ENCODE measurements at places on chromosomes 1 and 21. TPM values are rescaled to one million over a fixed set of nuclear protein-coding genes. Genes with fewer than 3 reads are reported as not detected.
A peak's percentile ranks its signal among the peaks of the same experiment; 100 is the strongest.

DNA sequence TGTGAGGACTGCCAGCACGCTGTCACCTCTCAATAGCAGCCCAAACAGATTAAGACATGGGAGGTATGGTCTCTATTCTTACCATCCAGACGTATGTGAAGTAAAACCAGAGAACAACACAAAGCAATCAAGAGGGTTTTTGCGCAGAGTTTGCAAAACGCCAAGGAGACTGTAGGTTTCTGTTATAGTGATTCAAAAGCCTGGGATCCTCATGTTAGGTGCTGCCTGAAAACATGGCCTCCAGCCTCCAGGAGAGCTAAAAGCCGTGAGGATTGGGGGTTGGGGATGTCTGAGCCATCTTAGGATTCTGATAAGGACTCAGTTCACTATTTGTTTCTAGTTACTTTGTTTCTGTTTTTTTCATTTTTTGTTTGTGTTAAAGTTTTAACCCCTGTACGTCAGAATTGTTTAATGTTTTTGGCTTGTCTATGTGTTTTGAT is 4.2 kb upstream of the CCT8 start:
- no peaks in the 10 kb centered on the region for H3K27me3 ChIP-seq
- DNase-seq, result no peak
- no peak overlapping the region for H3K27ac ChIP-seq
- H3K4me1 ChIP-seq, result no peaks in the 10 kb centered on the region

DNA sequence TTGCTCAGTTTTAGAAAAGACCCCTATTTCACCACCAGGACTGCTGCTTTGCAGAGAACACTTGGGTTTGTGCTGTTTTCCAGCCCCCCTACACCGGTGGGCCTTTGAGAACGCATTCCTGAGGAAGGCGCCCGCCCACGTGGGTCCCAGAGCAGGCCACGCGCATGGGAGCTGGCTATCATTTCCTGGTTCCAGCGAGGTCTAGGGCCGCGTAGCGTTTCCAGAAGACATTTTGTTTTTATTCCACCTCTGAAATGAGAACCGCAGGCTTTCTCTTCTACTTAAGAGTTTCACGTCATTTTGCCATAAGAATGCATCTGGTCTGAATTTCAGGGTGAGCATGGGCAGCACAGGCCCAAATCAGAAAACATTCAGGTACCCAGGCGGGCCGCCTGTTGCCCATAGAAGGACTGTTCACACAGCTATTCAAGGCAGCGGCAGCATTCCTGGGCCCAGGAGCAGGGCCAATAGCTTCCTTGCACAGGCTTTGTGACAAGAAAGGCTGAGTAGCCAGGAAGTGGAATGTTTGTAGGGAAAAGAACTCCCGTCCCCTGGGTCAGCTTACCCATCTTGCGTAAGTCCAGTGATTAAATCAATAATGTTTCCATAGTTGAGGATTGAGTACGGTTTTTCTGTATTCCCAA is 1.4 kb upstream of the KLHL21 start:
- peaks cover 23% of the 10 kb centered on the region for H3K27me3 ChIP-seq
- peak overlapping the region; percentile 31 for H3K27ac ChIP-seq
- H3K36me3 ChIP-seq, result no peaks in the 10 kb centered on the region

The CRNN gene
- not detected for total RNA-seq

The CRABP2 gene
- total RNA-seq, result 156 TPM

The AHDC1 gene
- total RNA-seq, result 26.5 TPM

DNA sequence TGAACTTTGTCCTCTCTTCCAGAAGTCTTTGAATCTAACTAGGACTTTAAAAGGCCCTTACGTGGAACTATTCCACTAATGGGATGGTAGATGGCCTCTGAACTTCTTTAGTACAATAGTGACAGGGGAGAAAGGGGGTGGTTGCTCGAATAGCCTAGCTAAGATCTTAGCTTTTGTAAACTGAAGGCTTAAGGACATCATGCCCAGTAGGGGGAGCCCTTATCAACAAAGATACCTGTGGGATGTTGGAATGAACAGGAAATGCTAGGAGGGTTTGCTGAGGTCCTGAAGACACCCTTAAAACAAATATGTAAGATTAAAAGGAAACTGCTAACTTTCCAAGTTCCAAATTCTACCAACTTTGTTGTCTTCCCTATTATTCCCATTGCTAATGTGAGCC is 33.2 kb downstream of the NHLH2 start:
- H3K27me3 ChIP-seq, result no peaks in the 10 kb centered on the region
- no peaks in the 10 kb centered on the region for H3K4me1 ChIP-seq

DNA sequence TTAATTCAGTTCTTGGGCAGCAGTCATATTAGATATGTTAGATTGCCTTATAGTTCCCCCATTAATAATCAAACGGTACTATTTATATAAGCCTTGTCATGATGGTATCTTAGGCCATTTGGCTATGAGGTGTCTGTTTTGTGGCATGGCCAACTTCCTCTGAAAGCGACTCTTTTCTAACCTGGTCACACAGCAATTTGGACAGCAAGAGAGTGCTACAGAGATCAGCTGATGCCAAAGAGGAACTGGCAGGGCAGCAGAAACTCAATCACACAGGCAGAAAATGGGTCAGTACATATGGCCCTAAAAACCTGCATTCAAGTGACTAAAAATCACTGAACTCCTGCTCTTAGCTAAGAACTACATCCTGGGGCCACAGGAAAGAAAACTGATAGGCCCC is 13.4 kb upstream of the MUTYH start:
- H3K4me3 ChIP-seq, result no peak overlapping the region
- H3K27me3 ChIP-seq, result no peaks in the 10 kb centered on the region
- DNase-seq, result no peak
- H3K36me3 ChIP-seq, result no peaks in the 10 kb centered on the region

DNA sequence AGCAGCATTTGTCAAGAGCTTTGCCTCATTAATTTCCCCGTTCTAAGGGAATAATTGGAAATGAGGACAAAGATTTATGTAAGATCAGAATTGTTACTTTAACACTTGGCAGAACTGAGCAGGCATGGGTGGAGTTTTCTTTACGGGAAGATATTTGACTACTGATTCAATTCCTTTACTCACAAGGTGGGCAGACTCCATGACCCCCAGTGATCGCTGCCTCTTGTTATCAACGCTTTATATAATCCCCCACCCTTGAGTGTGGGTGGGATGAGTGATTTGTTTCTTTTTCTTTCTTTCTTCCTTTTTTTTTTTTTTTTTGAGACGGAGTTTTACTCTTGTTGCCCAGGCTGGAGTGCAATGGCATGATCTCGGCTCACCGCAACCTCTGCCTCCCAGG is 65.3 kb upstream of the TENT5B start:
- no peak for DNase-seq
- H3K27me3 ChIP-seq, result no peaks in the 10 kb centered on the region
- H3K27ac ChIP-seq, result no peak overlapping the region

The KLHL17 gene
- 10.7 TPM for total RNA-seq

The KCNJ15 gene
- total RNA-seq, result not detected

The MNDA gene
- not detected for total RNA-seq

DNA sequence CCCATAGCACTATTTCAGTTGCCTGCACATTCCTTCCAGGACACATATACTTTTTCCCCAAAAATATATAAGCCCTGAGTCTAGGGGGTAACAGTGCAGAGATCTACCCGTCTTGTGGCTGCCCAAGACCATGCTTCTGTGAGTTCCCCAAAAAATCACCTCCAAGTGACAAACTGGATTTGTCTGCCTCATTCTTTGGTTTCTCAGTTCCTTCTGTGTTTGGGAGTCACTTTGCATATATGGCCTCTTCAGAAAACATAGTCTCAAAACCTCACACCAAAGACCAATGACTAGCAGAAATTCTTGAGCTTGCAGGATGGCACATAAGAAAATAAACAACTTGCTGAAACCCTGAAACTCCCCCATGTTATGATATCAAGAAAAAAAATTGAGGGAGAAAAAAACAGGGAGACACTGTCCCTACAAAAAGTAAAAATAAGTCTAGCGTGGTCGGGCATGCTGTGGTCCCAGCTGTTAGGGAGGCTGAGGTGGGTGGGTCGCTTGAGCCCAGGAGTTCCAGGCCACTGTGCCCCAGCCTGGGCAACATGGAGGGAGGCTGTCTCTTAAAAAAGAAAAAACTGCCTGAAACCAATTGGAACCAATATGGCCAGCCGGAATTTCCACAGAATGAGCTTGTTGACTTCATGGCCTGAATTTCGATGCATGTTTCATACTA is 8.0 kb downstream of the JMJD4 start:
- H3K4me1 ChIP-seq, result peaks cover 6% of the 10 kb centered on the region
- H3K36me3 ChIP-seq, result no peaks in the 10 kb centered on the region
- no peak overlapping the region for H3K4me3 ChIP-seq
- DNase-seq, result no peak
- no peak overlapping the region for H3K27ac ChIP-seq
- peaks cover 5% of the 10 kb centered on the region for H3K27me3 ChIP-seq

The S100A10 gene
- total RNA-seq, result 1.1 TPM

DNA sequence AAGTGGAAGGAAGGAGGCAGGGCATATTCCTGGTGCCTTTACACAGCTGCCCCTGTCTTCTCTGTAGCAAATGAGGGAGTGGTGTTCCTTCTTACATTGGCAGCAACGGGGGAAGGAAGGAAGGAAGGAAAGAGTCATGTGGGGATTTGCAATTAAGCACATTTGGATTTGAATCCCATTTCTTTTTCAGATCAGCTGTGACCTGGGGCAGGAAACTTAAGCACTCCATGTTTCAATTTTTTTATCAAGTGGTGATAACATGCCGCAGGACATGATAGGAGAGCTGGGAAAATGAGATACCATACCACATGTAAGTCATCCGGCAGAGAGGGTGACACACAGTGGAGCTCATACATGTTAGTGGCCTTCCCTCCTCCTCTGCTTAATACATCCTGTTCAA is 186.8 kb downstream of the APP start:
- peaks cover 6% of the 10 kb centered on the region for H3K36me3 ChIP-seq
- no peak overlapping the region for H3K4me3 ChIP-seq
- DNase-seq, result no peak
- H3K4me1 ChIP-seq, result peaks cover 23% of the 10 kb centered on the region
- peak overlapping the region; percentile 40 for H3K27ac ChIP-seq
- no peaks in the 10 kb centered on the region for H3K27me3 ChIP-seq

DNA sequence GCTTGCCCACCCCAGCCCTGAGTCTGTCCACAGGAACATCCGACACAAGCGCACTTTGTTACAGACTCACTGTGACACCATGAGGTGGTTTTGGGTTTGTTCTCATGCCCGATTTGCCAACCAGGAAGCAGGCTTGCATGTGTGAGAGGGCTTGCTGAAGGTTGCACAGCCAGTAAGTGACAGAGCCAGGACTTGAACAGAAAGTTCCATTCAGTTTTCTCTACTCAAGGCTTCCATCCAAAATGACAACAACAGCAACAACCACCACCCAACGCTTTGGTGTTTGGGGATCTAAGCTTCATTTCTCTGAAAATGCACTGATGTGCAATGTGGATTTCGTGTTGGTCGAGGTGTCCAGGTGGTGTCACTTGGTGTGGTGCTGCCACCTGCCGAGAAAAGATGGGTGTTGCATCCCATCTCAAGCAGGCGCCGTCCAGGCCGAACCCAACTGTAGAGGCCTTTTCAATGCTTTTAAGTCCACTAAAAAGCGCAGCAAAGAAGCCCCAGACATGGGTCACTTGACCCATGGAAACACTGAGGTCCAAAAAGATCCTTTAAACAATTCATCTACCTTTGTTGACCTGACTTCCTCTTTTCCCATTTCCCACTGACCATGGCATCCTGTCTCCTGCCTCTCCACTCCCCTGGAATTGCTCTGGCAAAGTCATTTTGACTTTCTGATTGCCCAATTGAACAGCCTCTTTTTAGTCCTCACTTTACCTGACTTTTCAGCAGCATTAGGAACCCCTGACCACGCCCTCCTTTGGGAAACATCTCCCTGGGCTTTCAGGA is 12.2 kb downstream of the CITED4 start:
- no peaks in the 10 kb centered on the region for H3K4me1 ChIP-seq
- no peaks in the 10 kb centered on the region for H3K27me3 ChIP-seq
- no peak overlapping the region for H3K27ac ChIP-seq

GRCh38 chr1:214542275-214543199 is 8.9 kb downstream of the PTPN14 start:
- no peaks in the 10 kb centered on the region for H3K36me3 ChIP-seq
- no peak overlapping the region for H3K4me3 ChIP-seq
- no peaks in the 10 kb centered on the region for H3K27me3 ChIP-seq
- peaks cover 36% of the 10 kb centered on the region for H3K4me1 ChIP-seq
- no peak for DNase-seq

DNA sequence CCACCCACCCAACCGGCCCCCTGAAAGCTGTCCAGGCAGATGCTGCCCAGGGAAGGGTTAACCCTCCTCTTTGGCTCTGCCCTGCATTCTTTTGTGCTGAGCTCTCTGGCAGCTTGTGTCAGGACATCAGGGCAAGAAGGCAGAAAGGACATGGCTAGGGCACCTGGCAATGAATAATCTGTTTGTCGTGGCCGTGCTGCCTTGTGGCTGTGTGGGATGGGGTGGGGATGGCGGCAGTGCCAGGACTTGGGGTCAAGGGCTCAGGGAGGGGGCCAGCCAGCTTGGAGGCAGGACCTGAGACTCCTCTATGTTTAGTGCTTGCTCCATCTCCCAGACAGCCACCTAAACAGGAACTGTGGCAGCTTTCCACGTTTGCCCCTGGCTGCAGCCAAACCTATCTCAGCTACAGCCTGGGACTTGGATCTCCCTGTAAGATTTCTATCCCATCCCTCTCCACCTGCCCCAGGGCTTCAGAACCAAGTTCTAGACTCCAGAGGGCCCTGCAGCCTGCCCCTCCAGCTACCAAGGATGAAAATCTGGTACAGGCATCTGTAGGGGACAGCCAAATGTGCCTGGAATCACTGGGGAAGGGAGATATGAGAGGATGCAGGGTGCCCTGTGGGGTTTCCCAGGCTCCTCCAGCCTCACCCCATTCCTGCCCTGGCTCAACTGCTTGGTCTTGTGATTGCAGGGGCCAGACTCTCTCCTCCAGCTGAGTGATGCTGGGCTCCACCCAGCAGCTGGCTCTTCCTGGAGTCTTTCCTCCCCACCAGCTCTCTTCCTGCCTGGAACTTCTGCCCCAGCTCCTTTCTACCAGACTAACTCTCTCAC is 9.6 kb upstream of the GPR37L1 start:
- H3K4me3 ChIP-seq, result no peak overlapping the region
- no peak overlapping the region for H3K27ac ChIP-seq
- DNase-seq, result no peak
- H3K27me3 ChIP-seq, result no peaks in the 10 kb centered on the region
- H3K36me3 ChIP-seq, result no peaks in the 10 kb centered on the region

GRCh38 chr1:200165493-200166220 is 138.1 kb downstream of the NR5A2 start:
- peaks cover 5% of the 10 kb centered on the region for H3K4me1 ChIP-seq
- H3K4me3 ChIP-seq, result no peak overlapping the region
- no peaks in the 10 kb centered on the region for H3K27me3 ChIP-seq
- no peak for DNase-seq

GRCh38 chr1:232346844-232347243 is 283.1 kb downstream of the SIPA1L2 start:
- H3K4me1 ChIP-seq, result no peaks in the 10 kb centered on the region
- H3K27me3 ChIP-seq, result no peaks in the 10 kb centered on the region
- no peak overlapping the region for H3K27ac ChIP-seq
- no peaks in the 10 kb centered on the region for H3K36me3 ChIP-seq

GRCh38 chr1:62513013-62513412 is 76.2 kb downstream of the USP1 start:
- no peak for DNase-seq
- no peaks in the 10 kb centered on the region for H3K27me3 ChIP-seq
- H3K4me3 ChIP-seq, result no peak overlapping the region
- H3K36me3 ChIP-seq, result no peaks in the 10 kb centered on the region
- no peak overlapping the region for H3K27ac ChIP-seq

GRCh38 chr1:185838111-185838510 is 103.9 kb downstream of the HMCN1 start:
- peaks cover 2% of the 10 kb centered on the region for H3K4me1 ChIP-seq
- H3K36me3 ChIP-seq, result no peaks in the 10 kb centered on the region
- H3K27me3 ChIP-seq, result no peaks in the 10 kb centered on the region

All from neural progenitor cell (in vitro differentiated cells).